Activated CD4-positive, alpha-beta T cell treated with anti-CD3 and anti-CD28 coated beads, Interleukin-10, Interleukin-2, amounts not matched to agents 100 ng/mL and 50 ng/mL, durations not matched to agents 16 hours and 8 hours (primary cell): ENCODE measurements at places on chromosomes 7 and 10.

- DNase-seq: no peak
These were observed 23.3 kb downstream of the CD36 start for GRCh38 chr7:80661729-80662128.

DNA sequence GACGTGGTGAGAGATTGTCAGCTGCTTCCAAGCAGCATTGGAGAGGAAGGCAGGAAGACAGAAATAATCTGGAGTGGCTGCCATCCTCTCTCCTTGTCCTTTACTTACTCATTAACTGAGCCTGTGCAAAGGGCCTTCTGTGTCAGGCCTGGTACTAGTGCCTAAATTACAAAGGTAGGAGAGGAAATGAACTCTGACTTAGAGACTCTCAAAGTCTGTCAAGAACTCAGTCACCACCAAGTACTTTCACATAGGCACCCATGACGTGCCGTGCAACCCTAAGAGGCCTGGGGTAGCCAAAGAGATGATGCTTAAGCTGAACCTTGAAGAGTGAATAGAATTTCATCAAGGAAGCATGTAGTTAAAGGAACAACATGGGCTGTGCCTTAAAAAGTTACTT lies 866.9 kb downstream of the LRMDA start:
- no peak for DNase-seq

DNA sequence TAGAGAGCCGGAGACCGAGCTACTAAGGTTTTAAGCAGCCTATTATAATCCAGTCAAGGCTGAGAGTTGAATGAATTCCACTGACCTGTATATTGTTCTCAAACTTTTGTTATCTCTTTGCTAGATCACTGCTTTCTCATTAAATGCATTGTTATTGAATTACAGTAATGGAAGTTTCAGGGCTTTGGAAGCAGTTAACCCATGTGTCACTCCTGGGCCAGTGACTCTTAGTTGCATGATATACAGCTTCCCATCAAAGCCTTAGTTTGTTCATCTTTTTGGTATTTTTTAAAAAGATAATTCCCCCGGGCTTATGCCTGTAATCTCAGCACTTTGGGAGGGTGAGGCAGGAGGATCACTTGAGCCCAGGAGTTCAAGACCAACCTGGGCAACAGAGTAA lies 55.4 kb upstream of the KIAA1217 start:
- no peak for DNase-seq

GRCh38 chr10:52961323-52961722 lies 188.7 kb upstream of the MBL2 start:
- DNase-seq: no peak

GRCh38 chr7:86407291-86407690 lies 236.4 kb upstream of the GRM3 start:
- no peak for DNase-seq

DNA sequence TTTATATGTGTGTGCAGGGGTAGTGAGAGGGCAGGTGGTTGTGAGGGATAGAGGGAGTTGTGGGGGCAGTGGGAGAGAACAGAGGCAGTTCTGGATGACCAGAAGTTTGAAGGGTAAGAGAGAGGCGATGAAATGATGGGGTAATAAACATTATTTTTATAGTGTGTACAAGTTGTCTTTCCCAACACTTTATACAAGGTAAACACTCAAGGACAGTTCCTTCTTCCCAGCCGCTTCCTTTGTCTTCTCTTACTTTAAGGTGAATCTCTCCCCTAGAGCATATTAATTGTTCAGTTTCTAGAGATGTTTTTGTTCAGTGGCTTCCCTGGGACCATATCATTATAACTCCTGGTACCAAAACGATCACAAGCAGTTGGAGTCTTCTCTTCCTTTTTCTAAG lies 475.8 kb downstream of the PLXNA4 start:
- DNase-seq: no peak
